Naive thymus-derived CD4-positive, alpha-beta T cell (primary cell): ENCODE measurements at places on chromosomes 6 and 20. TPM values are rescaled to one million over a fixed set of nuclear protein-coding genes. Genes with fewer than 3 reads are reported as not detected.

- no peak for DNase-seq
These were observed 128.4 kb upstream of the PLN start for GRCh38 chr6:118419448-118420394.

DNA sequence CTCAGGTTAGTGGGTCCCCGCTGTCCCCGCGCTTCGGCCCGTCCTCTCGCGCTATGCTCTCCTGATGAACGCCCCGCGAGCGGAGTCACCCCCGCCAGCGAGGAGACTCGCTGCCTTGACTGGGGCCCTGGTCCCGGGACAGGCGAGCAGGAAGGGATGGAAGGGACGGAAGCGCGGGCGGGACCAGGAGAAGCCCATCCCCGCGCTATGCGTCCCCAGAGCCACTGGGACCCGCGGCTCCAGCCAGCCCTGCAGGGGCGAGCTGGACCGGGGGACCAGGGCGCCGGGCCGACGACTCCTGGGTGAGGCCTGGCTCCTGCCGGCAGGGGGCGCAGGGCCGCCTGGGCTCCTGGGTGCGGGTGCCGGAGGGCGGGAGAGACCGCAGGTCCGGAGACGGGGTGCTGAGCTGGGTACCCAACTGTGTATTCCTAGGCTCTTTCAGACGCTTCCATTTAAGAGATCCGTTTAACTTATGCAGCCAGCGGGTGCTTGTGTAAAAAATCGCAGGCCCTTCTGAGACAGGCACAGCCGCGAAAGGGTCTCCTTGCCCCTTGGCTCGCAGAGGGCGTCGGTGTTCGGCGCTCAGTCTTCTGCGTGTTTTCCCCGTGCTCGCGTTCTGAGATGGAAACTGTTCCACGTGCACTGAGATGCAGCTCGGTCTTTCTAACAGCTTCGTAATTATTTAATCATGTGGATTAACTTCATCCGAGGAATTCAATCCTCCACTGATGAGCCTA lies 580 bp upstream of the SYCP2 start:
- DNase-seq: peak; percentile 73

- no peak for DNase-seq
These were observed 16.1 kb upstream of the ASF1A start for GRCh38 chr6:118877806-118878205.

DNA sequence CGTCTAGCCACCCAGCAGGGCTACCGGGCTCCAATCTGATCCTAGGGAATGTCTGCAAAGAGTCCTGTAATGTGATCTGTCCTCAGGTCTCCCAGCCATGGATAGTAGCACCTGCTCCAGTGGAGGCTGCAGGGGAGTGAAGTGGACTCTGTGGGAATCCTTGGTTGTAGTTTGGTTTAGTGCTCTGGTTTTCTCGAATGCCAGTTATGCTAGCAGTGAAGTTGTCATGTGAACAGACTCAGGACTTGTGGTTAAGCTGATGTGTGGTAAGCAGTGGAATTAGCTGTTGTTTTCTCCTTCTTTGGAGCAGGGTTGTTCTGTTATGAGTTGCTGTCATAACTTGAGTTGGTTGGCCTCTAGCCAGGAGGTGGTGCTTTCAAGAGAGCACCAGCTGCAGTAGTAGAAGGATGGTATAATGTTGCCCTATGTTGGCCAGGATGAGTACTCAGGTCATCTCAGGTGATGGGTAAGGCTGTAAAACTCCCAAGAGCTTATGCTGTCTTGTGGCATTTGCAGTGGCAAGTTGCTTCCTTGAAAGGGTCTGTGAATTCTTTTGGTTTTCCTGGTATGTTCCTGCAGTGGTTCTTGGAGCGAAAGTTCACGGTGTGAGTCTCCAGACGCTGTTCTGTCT lies 390.2 kb downstream of the UTRN start:
- DNase-seq: no peak

GRCh38 chr20:57672164-57672563 lies 37.7 kb downstream of the PMEPA1 start:
- DNase-seq: no peak

DNA sequence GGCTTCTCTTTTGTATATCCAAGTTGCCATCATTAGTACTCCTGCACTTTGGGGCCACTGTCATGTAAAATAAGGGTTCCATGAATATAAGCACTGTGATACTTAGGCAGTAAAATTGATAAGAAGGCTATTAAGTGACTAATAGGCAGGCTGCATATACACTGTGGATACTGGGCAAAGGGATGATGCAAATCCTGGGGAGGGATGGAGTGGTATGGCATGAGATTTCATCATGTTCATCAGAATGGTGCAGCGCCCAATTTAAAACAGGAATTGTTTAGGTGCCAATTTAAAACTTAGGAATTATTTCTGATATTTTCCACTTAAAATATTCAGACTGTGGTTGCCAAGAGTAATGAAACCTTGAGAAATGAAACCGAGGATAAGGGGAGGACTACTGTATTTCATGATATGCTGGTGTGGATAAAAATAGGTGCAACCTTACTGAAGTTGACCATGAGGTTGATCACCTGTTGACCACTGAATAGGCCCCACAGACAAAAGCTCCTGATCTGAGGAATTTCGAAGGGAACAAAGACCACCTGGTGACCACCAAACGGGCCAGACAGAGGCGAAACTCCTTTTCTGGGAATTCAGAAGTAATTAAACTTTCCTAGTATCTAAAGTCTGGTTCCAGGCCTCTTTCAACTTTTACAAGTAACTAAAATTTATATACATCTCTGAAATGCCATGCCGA lies 4.9 kb upstream of the TRIM39 start:
- DNase-seq: no peak

GRCh38 chr6:168871642-168872315 lies 381.9 kb downstream of the THBS2 start:
- no peak for DNase-seq

- DNase-seq: no peak
These were observed 38.3 kb upstream of the HMGCLL1 start for GRCh38 chr6:55617272-55617671.

DNA sequence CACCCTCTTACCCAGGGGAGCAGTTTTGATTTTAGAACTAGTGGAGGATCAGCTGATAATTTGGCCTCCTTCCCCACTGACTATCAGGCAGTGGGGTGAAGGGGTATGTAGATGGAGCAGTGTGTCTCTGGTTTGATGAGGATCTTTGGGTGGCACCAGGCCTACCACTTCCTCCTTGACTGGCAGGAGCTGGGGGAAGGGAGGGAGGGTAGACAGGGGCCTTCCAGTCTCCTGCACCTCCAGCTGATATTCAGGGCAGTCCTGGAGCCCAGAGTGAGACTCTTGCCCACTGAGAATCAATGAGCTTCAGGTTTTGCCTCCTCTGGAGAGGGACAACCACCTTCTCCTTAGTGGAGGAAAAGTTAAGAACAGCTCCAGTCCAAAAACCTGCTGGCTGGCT lies 3.2 kb downstream of the DEF6 start:
- peak; percentile 56 for DNase-seq

GRCh38 chr6:91221072-91221720 lies 634.3 kb upstream of the MAP3K7 start:
- no peak for DNase-seq

GRCh38 chr6:159044899-159045727 lies at the start of gene TAGAP:
Gene TAGAP (minus strand): TSS chr6:159044991. CDS start chr6:159044146, 845 bp downstream.
- peak; percentile 82 for DNase-seq

DNA sequence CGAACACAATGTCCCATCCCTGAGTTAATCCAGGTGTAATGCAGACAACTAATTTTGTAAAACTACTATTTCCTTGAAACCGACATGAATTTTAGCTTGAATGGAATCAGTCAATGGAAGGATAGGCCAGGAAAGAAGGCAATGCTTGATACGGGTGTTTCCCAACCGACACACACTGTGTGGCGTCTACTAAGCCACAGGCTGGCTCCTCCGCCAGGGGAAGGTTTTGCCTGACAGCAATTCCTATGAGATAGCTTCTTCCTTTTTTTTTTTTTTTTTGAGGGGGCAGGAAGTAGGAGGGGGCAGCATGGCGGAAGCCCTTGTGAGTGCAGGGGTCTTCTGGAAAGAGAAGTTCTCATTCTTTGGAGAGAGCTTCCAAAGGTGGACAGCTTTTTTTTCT lies 12.0 kb upstream of the LAMA4 start:
- no peak for DNase-seq

DNA sequence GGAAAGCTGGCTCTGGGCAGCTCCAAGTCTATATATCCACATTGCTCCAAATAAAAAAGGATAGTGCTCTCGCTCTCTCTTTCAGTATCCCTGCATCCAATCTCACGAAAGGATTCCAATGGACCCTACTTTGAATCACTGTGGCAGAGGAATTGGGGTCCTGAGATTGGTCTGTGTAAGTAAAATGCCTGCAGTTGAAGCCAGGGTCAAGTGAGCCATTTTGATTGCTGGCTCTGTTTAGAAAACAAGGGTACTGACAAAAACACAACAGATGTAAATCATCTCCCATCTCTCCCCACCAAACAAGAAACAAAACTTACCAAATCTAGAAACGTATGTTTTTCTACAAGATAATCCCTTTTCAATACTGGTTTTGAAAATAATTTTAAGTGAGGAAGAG lies 45.6 kb downstream of the RSPO3 start:
- DNase-seq: no peak

GRCh38 chr6:104281370-104281769 lies 578.3 kb downstream of the HACE1 start:
- no peak for DNase-seq

DNA sequence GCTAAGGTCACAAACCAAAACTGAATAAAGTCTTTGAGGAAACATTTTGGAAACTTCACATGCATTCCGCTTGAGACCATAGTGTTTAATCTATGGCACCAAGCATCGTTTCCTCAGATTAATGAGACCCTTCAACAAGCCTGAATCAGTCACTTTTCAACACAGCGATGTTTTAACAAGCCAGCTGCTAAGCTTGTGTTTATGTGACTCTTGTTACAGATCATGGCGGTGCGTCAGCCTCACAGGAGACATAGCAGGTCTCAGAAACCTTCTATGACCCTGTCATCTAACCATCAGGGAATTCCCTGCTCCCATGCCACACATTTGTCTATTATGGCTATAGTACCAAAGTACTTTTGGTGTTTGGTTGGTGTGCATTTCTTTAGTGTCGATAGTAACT lies 57.2 kb downstream of the MTFR2 start:
- DNase-seq: no peak

- DNase-seq: no peak
These were observed 53.3 kb downstream of the PLEKHG1 start for GRCh38 chr6:150652848-150653613.

DNA sequence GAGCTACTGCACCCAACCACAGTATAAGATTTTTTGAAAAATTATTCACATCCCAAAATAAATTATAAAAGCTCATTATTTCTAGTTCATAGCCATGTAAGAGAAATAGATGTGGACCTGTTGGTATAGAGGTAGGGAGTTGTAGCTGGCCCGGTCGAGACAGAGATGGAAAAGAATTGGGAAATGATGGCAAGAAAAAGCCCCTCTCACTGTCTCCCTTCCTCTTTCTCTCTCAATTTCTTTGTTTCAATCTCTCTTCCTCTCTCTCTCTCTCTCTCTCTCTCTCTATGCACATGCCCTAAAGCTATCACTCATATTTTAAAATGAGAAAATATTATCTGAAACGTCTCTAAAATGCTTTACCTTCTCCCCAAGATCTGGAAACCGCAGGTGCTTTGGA lies 80.7 kb upstream of the CD83 start:
- DNase-seq: no peak

- DNase-seq: no peak
These were observed 10.0 kb upstream of the SIRPG start for GRCh38 chr20:1667502-1668085.

DNA sequence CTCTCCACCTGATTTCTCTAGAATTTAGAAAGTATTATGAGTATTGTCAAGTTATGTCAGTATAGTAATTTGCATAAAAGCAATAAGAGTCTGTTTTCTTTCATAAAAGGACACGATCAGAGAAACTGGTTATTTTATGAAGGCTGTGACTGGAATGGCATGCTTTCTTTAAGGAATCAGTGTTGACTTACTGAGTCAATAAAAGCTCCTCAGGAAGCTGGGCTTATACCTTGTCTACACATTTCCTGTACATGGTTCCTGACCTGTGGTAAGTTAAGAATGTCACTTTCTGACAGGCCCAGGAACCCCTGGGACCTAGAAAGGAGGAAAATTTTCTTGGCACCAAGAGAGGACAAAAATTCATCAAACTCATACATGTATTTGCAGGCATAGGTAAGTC lies 1224.0 kb upstream of the ADGRB3 start:
- DNase-seq: no peak

DNA sequence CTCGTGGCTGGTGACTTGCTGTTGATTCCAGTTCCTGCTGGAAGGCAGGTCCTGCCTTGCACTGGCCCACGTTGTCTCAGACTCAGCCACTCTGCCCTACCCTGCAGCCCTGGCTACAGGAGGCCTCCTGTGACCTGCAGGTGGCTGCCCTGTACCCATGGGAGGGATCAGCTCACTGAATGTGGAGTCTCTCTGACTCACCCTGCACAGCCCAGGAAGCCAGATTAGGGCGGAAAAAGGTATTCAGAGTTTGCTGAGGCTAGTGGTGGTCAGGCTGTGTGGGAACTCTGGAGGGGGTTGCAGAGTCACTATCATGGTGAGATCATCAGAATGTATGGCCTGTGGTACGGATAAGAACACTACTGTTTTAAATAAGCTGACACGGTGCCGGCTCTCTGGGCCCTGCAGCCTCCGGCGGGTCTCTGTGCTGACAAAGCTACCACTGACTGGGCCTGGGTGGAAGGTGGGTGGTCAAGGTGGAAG lies 24.7 kb upstream of the PYGB start:
- DNase-seq: no peak

DNA sequence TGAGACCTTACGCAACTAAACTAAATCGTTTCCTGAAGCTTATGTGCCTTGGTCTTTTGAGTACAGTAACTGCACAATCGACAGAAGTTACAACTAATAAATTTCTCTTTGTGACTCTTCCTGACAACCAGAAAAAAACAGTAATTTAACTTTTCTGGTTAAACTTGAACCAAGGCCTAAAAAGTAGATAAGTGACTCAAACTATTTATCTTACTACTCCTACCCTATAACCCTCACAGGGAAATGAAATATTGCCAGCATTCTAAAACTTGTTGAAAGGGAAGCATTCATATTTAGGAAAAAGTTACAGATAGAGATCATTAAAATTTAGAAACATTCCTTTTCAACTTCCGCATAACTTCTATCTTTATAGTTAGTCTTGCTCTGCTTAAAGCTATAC lies 1034.4 kb downstream of the EYS start:
- DNase-seq: no peak

- no peak for DNase-seq
These were observed 6.0 kb upstream of the QKI start for GRCh38 chr6:163408352-163408991.

GRCh38 chr6:626236-626635 lies 30.7 kb downstream of the HUS1B start:
- no peak for DNase-seq

SLC52A3 gene
- total RNA-seq: not detected

EZR gene
- total RNA-seq: 132 TPM

RHAG gene
- not detected for total RNA-seq

DYNLT2 gene
- 2.3 and 2.5 TPM in 2 replicates for total RNA-seq

BIRC7 gene
- total RNA-seq: not detected

TNF gene
- total RNA-seq: 5.4 TPM

SIRPG gene
- total RNA-seq: 25.6 TPM

SLC22A2 gene
- total RNA-seq: not detected in 2 replicates

FRK gene
- total RNA-seq: 0.03 TPM

KCNQ2 gene
- total RNA-seq: not detected

FAM83D gene
- 11.1 and 13.3 TPM in 2 replicates for total RNA-seq

KCNG1 gene
- not detected for total RNA-seq

DEFB125 gene
- not detected for total RNA-seq
